NCI-H2107 (cell line): ENCODE measurements at places on chromosomes 5 and 9.

DNA sequence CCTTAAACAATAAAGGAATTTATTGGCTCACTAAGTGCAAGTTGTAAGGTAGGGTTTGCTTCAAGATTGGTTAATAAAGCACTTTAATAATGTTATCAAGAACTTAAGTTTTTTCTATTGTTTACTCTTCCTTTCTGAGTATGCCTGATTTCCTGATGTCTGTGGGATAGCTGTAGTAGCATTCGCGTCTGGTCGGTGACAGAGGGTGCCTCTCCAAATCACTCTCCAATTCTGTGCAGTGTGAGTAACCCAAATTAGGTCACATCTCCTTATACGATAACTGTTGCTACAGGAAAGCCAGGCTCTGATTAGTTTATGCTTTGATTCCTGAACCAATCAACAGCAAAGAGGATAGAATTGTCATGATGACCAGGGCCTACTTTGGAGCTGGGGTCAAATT is 90.7 kb downstream of the CCDC192 start:
- no peak for DNase-seq

GRCh38 chr5:149618581-149619248 is 37.4 kb downstream of the ARHGEF37 start:
- DNase-seq, result no peak

GRCh38 chr5:891117-891836 is 1.3 kb downstream of the BRD9 start:
- no peak for DNase-seq

GRCh38 chr5:124053340-124053739 is 541.4 kb downstream of the CSNK1G3 start:
- no peak for DNase-seq

- no peak for DNase-seq
Measured at GRCh38 chr5:60826653-60827052, 17.4 kb downstream of the ELOVL7 start.

- DNase-seq, result no peak
Measured at GRCh38 chr5:171725205-171725601, 60.4 kb upstream of the SMIM23 start.

- no peak for DNase-seq
Measured at GRCh38 chr9:116945817-116946216, 258.7 kb downstream of the TRIM32 start.

DNA sequence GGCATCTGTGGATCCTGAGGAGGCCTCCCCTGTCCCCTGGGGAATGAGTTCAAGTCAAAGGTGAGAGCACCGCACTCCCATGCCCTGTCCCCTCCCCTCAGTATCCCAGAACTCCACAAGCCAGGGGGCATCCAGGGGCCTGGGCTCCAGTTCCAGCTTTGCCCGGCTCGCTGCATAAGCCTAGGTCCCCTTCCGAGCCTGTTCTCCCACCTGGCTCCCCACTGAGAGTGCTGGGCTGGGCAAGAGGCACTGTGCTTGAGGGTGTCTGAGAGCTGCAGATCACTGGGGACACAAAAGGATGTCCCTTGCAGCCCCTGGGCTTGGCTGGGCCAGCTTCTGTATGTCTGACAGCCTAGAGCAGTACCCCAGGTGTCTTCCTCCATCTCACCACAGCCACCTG is 4.6 kb downstream of the DOK3 start:
- no peak for DNase-seq

GRCh38 chr5:78647351-78647818 is 1.2 kb downstream of the LHFPL2 start:
- no peak for DNase-seq

DNA sequence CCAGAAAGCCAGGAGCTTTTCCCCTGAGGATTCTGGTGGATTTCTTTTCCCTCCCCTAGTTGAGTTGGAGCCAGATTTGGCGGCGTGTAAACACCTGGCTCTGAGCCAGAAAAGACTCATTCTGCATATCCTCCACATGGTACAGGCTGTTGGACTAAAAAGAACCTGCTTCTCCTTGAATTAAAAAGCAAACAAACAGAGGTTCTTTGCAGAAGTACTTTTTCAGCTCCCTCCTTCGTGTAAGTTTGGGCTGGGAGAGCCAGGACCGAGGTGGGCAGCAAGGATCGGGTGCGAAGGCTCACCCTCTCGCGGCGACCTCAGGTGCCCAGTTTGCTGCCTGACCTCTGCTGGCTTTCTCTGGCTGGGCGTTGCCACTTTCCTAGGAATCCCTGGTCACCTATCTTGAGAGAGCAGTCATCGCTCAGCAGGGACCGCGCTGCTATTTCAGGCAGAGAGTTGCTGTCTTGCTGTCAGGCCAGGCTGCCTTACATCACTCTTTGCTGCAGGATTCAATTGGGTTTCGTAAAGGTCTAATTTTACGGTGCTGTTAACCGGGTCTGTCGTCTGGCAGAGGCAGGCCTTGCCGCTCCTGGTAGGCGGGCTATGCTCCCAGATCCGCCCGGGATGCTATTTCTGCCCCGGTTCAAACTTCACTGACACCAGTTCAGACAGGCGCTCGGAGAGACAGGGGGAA is 3.2 kb downstream of the PAPPA start:
- peak; percentile 49 for DNase-seq

DNA sequence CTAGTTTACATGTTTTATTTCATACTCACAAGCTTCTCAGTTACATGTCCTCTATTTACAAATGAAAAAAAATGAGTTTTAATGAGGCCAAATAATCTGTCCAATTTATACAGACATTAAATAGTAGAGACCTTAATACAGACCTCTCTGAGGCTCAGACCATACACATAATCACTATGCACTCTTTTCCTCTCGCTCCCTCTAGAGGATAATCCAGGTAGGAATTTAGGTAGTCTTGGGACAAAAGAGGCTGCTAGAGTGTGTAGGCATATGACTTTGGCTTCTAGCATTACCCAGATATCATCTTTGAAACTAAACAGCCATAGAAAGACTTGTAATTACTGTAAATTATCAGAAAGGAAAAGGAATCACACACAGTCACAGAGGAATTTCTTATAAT is 444.7 kb downstream of the HINT1 start:
- no peak for DNase-seq

DNA sequence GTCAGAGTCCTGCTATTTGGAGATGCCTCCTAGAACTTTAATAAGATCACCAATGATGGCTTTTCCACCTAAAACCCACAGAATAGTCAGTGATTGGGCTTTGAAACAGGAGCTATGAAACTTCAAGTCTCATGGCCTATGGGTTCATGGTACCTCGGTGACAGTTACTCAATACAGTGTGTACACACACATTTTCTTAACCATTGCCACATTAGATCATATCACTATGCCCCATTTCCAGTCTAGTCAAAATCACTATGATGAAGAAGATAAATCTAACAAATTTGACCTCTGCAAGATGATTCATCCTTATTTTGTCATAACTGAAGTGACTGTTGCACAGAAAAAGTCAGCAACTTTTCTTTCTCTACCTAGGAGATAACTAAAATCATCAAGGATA is 86.8 kb upstream of the OR13F1 start:
- DNase-seq, result no peak

DNA sequence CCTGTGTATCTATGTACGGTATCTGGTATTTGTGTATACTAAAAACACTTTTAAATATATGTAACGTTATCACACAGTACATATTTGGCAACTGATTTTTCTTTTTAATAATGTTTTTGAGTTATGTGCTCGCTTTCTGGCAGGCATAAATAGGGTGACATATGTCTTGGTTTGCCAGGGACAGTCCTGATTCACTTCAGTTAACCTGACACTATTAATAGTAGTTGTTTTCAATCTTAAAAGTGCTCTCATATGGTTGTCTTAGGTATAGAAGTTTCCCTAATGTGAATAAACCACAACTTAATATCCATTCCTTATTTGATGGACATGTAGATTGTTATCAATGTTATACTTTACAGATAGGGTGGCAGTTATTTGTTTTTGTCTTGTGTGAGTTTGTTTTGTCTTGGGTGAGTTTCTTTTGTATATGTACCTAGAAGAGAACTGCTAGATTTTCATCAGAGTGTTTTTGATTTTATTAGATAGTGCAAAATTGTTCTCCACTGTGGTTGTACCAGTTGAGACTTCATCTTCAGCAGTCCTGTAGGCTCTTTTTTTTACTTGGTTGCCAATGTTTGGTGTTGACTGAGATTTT is 7.9 kb downstream of the G3BP1 start:
- DNase-seq, result no peak

- DNase-seq, result no peak
Measured at GRCh38 chr5:133398646-133399101, 213.7 kb downstream of the FSTL4 start.

- no peak for DNase-seq
Measured at GRCh38 chr5:10904862-10905432, 143.9 kb upstream of the DAP start.

DNA sequence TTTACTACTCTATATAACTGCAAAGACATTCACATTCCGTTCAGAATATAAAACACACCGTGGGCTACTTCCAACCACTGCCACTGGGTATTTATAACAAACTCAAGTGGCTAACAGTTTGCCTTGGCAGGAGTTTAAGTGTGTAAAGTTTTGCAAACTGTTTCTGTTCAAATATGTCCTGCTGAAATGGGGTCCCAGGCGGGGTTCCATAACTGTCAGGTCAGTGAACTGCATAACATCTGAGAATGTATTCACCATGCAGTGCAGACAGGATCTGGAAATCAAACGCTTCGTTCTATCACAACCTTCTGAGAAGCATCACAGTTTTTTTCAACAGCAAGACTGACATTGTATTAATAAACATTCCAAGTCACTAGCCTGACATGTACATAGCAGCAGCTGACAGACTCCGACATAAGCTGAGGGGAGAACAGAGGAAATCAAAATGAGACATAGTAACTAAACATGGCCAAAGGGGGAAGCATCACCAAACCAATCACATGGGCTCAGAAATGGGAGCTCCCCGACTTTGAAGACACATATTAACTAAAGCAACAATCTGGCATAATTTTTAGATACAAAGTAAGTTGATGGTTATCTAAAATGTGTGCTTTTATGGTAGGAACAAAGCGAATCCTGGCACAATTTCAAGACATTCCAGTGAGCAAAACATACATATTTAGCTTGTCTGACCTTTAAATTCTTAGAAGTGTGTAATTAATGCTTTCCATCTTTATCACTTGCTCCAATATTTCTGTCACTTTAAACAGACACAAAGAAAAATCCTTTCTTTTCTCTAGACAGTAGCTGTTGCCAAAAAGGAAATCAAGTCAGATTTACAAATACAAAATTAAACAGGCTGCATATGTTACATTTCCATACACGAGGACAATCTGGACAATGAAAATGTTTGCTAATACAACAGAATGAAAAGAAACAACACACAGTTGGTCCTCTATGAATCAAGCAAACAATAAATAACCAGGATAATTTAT is 156.8 kb downstream of the MAPKAP1 start:
- no peak for DNase-seq

GRCh38 chr5:150469718-150470469 is 20.4 kb upstream of the RPS14 start:
- no peak for DNase-seq

- no peak for DNase-seq
Measured at GRCh38 chr9:89144238-89144637, 34.4 kb downstream of the SHC3 start.

GRCh38 chr5:39164016-39164415 is 55.3 kb downstream of the FYB1 start:
- no peak for DNase-seq

GRCh38 chr9:128081056-128081455 is 13.0 kb downstream of the SLC25A25 start:
- DNase-seq, result no peak

- no peak for DNase-seq
Measured at GRCh38 chr5:144144956-144145751, 25.3 kb downstream of the YIPF5 start.

DNA sequence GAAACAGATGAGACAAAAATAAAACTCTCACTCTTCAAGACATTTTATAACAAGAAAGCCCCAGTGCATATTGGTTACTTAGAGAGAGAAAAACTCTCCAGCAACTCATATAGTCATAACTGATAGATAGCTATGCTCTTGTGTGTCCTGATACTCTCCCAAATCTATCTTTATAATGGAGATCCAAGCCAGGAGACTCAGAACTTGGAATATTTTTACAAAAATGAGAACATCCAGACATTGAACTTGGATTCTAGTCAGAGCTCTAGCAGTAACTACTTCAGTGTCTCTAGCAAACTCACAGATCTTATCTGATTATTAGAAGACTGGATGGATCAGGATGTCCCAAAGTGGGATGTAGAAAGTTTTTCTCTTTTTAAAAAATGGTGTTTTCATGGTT is 412.7 kb upstream of the BRINP1 start:
- no peak for DNase-seq

GRCh38 chr9:71279151-71279739 is 157.8 kb upstream of the TRPM3 start:
- no peak for DNase-seq

- no peak for DNase-seq
Measured at GRCh38 chr5:56490971-56491468, 257.9 kb upstream of the ANKRD55 start.

- DNase-seq, result no peak
Measured at GRCh38 chr9:7348692-7349091, 450.9 kb downstream of the DMAC1 start.

DNA sequence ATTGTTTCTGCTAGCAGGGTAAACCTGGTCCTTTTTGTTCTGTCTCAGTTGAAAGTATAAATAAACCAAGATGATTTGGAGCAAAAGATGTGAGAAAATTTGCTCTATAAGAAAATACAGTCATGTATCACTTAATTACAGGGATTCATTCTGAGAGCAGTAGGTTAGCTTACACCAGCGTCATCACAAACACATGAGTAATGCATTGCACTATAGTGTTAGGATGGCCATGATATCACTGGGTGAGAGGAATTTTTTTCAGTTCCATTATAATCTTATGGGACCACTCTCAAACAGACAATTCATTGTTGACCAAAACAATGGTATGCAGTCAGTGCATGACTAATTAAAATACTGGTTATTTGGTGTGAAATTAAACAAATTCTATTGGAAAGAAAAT is 430.9 kb downstream of the CHSY3 start:
- DNase-seq, result no peak

GRCh38 chr9:97572892-97573365 is 60.2 kb downstream of the TSTD2 start:
- DNase-seq, result no peak

- DNase-seq, result no peak
Measured at GRCh38 chr5:38023799-38024198, 184.0 kb upstream of the GDNF start.

DNA sequence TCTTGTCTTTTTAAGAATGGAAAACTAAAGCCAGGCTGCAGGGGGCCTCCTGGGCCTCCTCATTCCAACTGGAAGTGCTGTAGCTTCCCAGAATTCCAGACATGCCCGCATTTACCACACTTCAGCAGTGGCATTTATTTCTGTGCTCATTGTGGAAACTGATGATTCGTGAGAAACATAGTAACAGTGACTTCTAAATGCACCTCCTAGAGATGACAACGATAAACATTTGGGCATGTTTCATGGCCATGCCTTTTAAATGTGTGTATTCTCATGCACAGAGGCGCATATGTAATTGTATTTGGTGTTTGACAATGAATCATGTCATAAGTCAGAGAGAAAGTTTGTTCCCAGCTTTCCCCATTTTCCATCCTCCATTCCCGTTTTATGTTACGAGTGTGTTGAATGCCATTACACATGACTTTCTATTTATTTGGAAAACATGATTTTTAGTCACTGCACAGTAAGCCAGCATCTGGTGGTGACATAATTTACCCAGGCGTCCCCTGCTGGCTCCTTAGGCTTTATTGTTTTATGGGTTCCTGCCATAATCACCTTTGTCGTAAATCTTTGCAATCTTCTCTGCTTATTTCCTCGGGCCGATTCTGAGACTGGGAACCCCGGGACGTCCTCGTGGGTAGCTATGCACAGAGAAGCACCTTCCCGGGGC is 68.8 kb upstream of the FCN2 start:
- DNase-seq, result no peak
